ENCODE measurements at places on chromosomes 3 and 15.

- DNase-seq = no peak
Measured at GRCh38 chr3:174675406-174675805, 183.7 kb upstream of the NAALADL2 start.

- no peak for DNase-seq
Measured at GRCh38 chr3:18007980-18008379, 265.5 kb upstream of the TBC1D5 start.

DNA sequence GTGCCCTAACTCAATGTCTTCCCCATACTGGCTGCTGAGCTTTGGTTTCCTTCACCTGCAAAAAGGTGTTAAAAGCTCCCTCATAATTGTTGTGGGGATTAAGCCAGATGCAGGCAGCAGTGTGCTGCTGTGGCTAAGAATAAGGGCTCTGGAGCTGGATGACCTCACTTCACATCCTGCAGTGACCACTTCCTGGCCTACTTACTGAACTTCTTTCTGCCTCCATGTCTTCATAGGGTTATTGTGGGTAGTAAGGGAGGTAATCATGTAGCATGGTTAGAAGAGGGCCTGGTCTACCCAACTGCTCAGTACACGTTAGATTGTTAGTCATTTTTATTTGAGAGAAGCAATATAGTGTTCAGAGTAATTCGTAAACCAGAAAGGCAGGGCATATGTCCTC is 18.4 kb downstream of the GYG1 start:
- DNase-seq = no peak

- DNase-seq = no peak
Measured at GRCh38 chr3:11140030-11140712, 14.1 kb upstream of the HRH1 start.

GRCh38 chr3:47813551-47814177 is 10.7 kb downstream of the DHX30 start:
- DNase-seq = no peak

DNA sequence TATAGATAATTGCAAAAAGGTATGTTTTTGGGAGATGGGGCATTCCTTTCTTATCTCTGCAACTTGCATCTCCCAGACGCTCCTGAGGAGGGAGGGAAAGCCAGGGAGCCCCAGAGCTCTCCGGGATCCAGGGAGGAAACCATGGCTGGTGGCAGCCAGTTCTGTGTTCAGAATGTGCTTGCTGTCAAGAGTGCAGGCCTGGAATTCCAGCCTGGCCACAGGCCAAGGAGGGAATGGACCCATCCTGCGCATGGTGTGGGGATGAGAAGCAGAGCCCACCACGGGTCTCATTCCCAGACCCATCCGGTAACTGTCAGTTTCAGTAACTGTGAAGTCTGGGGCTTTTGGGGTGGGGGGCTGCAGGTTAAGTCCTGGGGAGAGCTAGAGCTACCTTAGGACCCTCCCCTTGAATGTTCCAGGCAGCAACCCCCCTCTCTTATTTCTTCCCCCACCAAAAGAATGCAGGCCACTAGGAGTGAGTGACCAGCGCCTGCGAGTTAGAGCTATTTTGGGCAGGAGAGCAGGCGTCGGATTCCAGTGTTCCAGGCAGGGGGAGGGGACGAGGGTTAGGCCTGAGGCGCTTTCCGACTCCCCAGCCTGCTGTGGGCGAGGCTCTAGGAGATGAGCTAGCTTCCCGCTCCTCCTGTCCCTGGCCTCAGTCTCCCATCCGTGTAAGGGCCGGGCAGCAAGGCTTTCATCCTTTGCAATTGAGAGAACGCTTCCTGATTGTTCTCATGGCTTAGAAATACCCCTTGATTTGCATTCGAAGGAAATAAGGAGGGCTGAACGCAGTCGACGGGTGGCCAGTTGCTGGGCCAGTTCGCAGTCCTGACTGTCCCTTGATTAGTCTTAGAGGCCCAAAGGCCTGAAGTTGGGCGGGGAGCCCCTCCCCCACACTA is 781 bp upstream of the DAG1 start:
- DNase-seq = no peak

- DNase-seq = no peak
Measured at GRCh38 chr15:96303503-96304056, 26.9 kb upstream of the NR2F2 start.

DNA sequence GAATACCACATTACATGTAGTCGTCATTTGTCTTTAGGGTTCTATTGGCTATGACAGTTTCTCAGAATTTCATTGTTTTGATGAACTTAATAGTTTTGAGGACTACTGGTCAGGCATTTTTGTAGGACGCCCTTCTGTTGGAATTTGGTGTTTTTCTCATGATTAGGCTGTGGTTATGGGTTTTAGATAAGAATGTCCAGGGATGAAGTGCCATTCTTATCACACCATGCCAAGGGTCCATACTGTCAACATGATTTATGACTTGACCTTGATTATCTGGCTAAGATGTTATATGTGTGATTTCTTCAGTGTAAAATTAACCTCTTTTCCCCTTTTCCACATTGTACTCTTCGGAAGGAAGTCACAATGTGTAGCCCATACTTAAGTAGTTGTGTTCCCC is 135.3 kb downstream of the DIPK2A start:
- DNase-seq = no peak

DNA sequence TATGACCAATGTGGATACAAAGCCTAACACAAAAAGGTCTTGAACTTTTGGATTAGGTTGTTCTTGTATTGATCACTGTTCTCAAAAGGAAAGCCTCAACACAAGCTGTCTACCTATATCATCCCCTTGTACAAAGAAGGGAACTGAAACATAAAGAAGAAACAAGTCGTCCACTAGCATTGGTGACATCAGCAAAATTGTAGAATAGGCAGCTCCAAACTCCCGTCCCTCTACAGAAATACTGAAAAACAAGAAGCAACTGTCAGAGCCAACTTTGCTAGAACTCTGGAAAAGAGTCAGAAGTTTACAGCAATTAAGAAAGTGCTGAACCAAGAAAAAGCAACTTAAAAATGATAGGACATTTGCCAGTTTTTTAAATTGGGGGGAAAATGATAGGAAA is 7.5 kb upstream of the NR1I2 start:
- DNase-seq = no peak
